GM12891 (cell line): ENCODE measurements at places on chromosomes 16 and 17.

GRCh38 chr17:45743626-45744326, 40.3 kb upstream of the CRHR1 start:
- DNase-seq, result no peak

GRCh38 chr17:60269417-60269816, 119.6 kb downstream of the CA4 start:
- no peak for DNase-seq

- DNase-seq, result no peak
Observed at GRCh38 chr17:1906662-1907101, 76.9 kb downstream of the RPA1 start.

- peak; percentile 5 for DNase-seq
Observed at GRCh38 chr16:2692251-2692947, 10.1 kb downstream of the KCTD5 start.

DNA sequence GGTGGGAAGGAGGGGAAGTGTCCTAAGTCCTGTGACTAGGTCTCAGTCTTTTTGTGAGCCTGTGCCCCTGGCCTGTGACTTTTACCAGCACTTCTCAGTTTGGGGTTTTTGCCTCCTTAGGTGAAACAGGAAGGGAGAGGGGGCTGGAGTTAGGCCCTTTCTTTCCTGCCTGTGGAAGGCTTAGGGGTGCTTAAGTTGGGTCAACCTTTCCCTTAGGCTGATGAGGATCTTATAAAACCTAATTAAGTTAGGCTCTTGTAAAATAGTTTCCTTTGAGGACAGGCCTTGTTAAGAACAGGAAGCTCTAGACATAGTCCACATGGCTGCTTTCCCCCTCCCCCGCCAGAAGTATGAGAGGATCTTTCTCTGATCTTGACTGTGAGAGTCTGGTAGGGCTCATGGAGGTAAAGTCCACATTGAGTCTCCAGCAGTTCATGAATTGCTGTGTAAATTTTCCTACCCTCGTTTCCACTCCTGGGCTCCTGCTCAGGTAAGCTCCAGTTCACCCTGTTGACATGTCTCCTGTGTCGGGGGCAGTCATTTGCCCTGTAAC, 17.0 kb upstream of the DNASE1 start:
- no peak for DNase-seq

GRCh38 chr17:45784741-45785479, 790 bp downstream of the CRHR1 start:
- DNase-seq, result peak; percentile 57

DNA sequence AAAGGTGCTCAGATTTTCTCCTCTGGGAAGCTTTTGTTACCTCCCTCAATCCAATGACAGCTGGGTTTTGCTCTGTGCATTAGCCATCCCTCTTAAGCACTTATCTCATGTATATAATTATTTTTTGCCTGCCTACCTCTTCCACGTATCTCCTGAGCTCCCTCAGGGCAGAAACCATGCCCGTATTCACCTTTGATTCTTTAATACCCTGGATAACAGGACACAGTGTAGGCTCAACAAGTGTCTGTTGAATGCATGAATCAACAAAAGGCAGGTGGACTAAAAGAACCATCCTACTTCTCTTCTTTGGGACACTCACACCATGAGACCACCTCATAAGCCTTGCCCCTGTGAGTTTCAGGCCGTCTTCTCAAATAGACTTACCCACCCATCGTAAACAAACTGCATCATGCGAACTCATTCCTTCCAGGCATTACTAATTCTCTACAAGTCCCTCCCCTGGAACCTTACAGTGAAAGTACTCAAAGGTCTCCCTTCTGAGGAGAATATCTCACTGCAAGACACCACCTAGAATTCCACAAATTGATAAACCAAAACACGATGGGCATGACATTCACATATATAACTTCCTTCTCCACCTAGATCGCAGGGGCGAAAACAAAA, 3.2 kb downstream of the ARHGAP17 start:
- DNase-seq, result no peak

DNA sequence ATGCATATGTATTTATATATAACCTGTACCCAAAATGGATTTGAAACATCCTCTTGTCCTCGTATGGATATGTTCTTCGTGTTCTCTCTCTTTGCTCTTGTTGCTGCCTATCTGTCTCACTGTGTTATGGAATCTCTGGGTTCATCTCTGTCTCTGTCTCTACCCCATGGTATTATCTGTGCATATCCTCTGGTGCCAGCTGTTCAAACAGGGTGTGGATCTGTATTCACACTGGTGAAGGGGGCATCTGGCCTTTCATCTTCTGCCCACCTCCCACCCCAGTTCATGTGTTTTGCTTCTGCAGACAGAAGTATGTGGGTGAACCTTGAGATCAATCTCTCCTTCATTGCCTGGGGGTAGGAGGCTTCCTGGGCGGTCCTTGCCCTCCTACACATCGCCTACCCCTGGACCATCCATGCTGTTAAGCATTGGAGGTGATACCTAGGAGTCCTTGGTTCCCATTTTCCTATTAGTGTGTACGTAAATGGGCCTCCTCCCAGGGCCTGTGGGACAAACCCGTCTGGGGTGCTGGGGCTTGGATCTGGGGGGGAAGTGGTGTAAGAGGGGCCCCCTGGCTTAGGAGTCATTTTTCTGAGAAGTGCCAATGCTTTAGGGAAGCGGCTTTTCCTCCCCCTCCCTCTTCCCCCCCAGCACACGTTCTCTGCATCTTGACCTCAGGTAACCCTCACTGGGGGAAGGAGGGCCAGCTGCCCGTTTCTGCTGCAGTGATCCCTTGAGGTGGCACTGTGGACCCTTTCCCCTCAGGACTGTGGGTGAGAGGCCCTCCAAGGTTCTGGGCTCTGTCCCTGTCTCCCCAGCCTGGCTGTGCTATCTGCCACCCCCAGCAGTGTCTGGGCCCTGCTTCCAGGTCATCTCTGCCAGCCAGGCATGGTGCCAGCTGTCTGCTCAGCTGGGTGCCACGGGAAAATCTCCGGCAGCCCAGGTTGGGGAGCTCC, 21.1 kb downstream of the RARA start:
- no peak for DNase-seq

GRCh38 chr17:81737947-81738800, 26.1 kb downstream of the SLC25A10 start:
- no peak for DNase-seq

- no peak for DNase-seq
Observed at GRCh38 chr16:83917152-83918120, 18.5 kb downstream of the MLYCD start.

DNA sequence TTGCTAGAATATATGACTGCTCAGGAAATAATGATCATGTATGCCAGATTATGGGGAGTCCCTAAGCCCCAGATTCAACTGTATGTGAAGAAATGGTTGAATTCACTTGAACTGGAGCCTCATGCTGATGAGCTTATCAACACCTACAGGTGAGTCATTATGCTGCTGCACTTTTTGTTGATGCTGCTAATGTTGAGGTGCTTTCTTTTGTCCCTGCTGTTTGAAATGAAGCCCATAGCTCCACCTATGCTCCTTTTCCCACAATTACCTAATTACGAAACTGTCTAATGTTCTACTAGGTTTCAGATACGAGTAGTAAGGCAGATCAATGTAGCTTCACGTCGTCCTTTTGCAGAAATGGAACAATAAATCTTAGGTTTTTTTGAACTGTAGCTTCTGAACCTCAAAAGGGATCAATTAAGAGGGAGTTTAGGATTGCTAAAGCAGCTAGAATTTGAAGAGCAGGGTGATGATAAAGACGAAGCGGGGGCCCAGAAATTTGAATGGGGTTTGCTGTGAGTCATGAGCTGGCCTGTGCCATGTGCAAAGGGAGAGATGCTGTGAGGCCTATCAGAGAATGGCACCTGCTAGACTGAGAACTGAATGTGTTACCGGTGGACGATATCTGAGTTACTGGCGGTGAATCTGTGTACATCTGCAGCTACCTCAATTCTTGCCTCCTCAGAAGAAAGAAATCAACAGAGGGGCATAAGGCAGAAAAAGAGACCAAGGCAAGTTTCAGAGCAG, 6.1 kb upstream of the UQCRC2 start:
- no peak for DNase-seq

DNA sequence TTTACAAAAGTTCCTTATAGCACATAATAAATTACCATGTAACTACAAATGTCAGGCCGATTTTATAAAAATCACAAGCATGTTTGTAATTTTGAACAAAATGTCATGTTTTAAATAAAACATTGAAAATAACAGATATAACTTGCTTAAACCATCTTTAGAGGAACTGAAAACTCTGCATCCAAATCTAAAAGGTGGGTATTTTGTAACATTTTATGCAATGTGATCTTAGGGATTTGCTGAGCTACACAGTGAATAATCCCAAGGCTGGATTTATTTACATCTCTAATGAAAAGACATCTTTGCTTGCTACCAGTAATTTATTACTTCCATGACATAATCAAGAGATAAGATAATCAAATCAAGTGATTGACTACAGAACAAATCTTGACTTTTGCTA, 47.5 kb downstream of the N4BP1 start:
- no peak for DNase-seq

DNA sequence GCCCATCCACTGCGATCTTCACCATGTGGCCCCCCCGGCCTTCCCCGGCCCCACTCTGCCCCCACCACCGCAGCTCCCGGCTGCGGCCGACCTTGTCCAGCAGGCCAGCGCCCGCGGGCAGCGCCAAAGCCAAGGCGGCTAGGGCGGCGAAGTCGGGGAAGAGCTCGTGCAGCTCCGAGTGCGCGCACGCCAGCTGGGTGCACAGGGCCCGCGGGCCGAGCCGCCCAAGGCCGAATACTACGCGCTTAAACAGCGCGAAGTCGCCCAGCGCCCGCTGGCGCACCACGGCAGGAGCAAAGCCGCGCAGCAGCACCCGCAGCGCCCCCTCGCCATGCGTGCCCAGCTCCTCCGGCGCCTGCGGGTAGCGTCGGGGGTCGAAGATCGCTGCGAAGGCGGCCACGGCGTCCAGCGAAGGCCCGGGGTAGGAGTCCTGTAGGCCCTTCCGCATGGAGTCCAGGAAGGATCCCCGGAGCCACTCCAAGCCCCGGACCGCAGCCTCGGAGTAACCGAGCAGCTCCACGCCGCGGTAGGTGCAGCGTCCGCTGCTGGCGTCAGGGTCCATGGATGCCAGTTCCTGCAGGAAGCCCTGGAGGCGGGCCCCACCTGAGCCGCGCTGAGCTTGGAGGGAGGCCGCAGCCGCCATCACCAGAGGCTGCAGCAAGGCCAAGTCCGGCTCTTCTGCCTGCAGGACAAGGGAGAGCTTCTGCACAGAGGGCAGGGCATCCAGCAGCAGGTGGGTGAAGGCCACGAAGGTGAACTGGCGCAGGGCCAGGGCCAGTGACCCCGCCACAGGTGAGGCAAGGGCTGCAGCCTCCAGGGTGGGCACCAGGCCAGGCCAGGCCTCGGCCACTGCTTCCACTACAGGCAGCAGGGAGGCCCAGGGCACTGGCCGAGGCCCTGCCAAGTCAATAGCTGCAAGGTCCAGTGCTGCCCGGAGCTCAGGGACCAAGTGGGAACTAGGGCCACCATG, 10.3 kb downstream of the C17orf113 start:
- DNase-seq, result no peak

DNA sequence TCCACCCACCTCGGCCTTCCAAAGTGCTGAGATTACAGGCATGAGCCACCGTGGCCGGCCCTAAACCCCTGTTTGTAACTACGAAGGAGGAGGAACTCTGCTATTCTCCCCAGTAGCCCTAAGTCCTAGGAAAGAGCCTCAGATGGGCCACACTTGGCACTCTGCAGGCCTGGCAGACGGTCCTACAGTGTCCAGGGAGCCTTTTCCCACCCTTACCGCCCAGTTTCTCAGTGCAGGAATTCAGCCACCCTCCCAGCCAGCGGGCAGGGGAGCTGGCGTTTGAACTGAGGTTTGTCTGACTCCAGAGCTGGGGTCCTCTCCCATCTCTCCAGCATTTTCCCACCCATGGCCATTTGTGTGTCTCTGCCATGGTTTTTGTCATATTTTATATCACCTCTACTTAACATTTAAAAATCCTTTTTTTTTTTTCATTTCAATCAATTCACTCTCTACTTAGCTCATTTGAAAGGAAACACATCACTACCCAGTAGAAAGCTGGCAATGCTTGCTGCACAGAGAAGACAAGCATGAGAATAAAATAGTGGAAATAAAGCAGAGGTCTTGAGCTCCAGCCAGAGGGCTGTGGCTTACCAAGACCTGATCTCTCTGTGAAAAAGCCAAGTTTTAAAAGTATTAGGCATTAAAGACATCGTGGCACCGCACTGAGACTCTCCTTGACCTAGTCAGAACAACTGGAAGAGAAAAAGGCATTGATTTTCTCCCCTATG, 34.9 kb downstream of the BCO1 start:
- DNase-seq, result no peak

DNA sequence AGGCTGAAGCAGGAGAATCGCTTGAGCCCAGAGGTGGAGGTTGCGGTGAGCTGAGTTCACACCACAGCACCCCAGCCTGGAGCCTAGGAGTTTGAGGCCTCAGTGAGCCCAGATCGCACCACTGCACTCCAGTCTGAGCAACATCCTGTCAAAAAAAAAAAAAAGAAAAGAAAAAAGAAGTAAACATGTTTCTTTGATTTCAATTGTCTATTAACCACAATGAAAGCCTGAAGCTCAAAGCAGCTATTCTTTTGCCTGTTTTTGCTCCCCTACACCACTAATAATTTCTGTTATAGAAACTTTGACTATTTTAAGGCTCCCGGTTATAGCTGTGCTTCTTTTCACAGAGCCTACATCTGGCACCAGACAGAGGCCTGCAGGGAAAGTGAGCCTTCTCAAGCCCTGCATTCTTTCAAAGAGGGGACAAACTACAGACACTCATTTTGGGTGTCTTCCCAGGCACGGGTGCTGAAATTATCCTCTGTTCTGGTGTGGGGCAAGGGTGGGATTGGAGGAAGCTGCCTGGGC, 14.2 kb upstream of the SLC52A1 start:
- DNase-seq, result no peak

DNA sequence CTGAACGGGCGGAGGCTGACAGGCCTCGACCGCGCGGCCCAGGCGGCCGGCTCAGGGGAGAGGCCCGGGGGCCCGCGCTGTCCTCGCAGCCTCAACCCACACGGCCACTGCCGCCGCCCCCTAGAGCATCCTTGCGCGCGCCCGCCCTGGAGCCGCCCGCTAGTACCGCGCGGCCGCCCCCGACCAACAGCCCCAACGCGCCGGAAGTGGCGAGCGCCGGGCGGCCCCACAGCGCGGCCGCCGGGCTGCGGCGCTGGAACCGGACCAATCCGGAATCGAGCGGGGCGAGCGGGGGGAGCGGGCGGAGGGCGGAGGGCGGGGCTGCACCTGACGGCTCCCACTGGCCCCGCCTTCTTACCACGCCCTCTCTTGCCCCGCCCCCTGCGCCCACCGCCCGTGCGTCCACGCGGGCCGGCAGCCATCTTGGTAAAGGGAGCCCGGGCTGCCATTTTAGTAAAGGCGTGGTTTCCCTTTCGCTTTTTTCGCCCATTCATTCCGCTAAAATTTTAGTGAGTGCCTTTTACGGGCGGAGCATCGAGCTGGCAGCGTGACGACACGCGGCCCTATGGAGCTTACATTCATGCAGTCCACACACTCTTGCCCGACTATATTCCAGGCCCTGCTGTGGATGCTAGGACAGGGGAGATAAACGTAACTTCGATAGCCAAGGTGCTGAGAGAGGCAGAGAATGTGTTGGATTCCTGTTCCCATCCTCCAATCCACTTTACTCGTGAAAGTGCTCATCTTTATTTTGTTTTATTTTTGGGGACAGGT, at the start of gene XPO6:
Gene XPO6 (minus strand): TSS at position 208 of the 774 bp plus-strand sequence. CDS start 597 bp downstream, outside the sequence.
- peak; percentile 86 for DNase-seq

- no peak for DNase-seq
Observed at GRCh38 chr17:36545077-36545464, 352 bp downstream of the GGNBP2 start.

- no peak for DNase-seq
Observed at GRCh38 chr17:57466521-57466920, 210.2 kb downstream of the MSI2 start.
